GM23338 (cell line): ENCODE measurements at places on chromosomes 2 and 18.

DNA sequence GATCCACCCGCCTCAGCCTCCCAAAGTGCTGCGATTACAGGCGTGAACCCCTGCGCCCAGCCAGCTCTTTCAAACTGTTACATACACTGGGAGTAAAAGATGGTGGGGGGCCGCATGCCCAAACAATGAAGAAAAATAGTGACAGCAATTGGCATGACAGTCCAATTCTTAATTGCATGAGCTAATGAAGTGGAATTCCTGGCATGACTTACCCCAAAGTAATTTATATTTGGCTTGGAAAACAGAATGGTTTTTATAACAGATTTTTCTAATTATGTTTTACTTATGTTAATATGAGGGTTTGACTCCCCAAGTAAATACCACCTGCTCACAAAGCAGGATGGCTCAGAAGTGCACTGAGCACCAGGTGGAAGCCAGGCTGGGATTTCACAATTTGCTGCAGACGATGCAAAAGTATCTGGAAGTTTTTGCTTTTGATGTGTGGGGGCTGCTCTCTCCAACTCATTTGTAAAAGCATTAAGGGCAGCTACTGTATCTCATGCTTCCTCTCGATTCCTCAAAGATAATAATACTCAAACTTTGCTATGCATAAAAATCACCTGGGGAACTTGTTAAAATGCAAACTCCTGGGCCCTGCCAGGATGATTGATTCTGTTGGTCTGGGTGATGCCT is 24.0 kb upstream of the ATG16L1 start:
- no peak for DNase-seq

DNA sequence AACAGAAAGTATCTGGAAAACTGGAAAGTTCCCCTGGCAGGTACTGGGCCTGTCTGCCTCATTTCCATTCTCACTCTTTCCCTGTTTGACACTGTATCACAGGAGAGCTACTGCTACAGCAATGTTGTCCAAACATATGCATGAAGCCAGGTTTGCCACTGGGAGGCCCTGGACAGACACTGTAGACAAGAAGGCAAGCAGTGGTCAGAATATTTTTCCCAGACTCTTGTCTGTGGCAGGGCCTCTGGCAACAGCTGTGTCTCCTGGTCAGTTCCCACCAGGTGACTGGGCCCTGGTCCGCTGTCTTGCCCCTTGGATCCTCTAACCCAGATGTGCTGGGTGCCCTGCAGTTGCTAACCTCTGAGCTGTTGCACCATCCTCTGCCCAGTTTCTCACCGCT is 178.9 kb upstream of the FANCL start:
- no peak for DNase-seq

- DNase-seq = no peak
Measured at GRCh38 chr18:31562726-31563125, 29.0 kb upstream of the TTR start.

DNA sequence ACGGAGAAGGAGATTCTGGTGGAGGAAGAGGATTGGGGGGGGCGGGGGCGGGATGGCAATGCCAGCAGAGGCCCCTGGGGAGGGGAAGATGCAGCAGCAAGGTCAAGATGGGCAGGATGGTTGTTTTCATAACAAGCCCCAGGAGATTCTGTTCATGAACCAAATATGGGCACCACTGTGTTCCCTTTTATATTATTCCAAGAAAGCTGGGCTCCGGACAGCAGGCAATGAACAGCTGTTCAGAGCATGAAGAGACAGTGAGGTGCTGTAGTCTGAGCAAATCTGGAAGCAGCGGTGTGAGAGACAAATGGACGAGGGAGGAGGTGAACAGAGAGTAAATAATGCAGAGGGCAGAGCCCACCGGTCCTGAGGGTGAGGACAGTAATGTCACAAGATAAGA is 20.0 kb downstream of the UXS1 start:
- DNase-seq = no peak

- DNase-seq = peak; percentile 81
Measured at GRCh38 chr18:47772374-47773248, 157.8 kb downstream of the SMAD2 start.

DNA sequence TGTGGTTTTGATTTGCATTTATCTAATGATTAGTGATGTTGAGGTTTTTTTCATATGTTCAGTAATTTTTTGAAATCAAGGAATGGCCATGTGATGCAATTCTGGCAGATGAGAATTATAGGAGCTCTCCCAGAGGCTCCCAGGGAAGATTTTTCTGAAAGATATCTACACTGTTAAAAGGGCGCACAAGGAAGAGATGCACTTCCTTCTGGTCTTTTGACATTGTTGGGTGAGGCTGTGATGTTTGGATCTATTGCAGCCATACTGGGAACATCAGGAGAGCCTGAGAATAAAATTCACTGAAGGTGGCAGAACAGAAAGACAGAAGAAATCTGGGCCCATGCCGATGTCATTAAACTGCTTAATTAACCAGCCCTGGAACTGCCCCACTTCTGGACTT is 108.5 kb downstream of the DDX1 start:
- no peak for DNase-seq

DNA sequence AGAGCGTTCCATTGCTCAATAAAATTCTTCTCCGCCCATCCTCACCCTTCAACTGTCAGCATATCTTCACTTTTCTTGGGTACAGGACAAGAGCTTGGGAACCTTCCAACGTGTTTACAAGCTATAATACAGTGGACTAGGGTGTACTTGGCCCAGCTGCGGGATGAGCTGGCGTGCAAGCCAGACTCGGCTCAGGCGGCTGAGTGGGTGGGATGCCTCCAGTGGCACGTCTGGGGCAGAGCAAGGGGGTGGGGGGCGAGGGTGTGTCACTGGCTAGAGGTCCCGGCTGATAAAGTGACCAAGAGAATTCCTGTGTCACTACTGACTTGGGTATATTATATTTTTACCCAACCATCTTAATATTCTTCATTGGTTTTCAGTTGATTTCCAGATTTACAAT is 179.7 kb downstream of the EVA1A start:
- DNase-seq = peak; percentile 6

DNA sequence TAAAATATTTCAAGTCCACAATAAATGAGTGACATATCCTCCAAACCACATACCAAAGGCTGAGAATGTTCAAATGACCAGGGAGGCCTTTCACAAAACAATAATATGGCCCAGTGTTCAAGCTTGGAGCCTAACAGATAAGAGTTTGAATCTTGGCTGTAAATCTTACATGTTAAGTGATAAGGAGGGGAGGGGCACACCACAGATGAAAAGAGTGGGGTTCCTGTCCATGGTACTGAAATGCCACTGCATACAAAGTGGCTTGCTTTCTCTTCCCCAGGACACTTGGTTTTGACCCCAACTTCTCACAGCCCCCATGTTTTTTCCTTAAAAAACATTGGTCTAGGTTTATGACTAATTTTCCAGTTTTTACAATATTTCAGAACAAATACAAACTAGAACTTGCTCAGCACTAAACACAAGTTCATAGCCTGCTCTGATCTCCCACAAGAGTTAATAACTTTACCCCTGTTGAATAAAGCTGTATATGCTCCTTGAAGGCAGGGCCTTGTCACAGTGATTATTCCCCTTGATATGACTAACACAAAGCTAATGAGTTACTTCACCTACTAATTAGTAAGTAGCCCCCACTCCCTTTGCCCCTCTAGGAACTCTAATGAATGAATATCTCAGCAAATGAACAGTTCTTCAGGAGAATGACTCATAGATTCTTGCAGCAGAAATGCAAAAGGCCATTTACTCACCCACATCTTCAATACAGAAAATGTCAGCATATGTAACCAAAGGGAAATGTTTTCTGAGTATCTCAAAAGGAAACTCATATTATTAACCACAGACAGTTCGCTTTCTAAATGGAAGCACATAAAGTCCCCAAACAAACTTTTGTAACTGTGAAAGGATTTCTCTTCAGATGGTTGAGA is 142.2 kb downstream of the SATB2 start:
- peak; percentile 72 for DNase-seq

- no peak for DNase-seq
Measured at GRCh38 chr2:70756128-70756527, 11.9 kb downstream of the ADD2 start.

DNA sequence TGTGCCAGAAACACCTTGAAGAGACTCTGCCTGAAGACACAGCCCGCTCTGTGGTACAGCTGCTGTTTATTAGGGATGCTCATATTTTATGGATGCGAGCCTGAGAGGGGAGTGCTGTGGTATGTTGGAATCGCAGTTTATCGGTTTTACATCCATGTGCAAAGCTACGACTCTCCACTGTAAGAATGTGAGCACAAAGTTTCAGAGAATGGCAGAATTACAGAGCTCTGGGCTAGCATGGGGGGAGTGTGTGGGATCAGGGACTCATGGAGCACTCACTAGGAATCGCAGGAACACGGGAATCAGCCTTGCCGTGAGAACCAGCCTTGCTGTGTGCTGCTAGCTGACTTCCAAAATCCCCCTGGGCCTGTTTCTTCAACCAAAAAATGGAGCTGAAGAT is 199.9 kb downstream of the RNF144A start:
- DNase-seq = no peak

DNA sequence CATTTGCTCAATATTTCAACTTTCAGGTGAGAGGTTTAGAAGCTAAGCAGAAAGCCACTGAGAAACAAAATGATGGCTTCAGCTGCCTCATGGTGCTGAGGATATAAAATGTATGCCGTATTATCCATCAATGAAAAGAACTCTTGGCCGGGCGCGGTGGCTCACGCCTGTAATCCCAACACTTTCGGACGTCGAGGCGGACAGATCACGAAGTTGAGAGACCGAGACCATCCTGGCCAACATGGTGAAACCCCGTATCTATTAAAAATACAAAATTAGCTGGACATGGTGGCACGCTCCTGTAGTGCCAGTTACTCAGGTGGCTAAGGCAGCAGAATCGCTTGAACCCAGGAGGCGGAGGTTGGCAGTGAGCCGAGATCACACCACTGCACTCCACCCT is 6.0 kb upstream of the SYT4 start:
- DNase-seq = no peak

DNA sequence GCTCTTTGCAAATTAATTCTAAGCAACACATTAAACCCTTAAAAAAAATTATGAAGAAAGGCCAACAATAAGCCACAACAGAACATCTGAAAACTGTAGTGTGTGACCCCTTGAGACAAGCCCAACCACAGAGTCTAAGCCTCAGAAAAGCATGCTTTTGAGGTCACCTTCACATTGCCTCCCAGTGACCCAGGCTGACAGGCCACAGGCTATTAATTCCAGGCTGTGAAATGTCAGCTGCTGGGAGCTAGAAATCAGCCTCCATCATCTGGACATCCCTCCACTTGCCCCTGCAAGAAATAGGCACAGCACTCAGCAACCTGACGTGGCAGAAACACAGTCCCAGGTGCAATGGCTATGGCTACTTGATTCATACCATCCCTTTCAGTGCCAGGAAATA is 179.4 kb upstream of the ZFP36L2 start:
- DNase-seq = no peak

GRCh38 chr2:183680573-183680972 is 556.3 kb downstream of the NUP35 start:
- no peak for DNase-seq

DNA sequence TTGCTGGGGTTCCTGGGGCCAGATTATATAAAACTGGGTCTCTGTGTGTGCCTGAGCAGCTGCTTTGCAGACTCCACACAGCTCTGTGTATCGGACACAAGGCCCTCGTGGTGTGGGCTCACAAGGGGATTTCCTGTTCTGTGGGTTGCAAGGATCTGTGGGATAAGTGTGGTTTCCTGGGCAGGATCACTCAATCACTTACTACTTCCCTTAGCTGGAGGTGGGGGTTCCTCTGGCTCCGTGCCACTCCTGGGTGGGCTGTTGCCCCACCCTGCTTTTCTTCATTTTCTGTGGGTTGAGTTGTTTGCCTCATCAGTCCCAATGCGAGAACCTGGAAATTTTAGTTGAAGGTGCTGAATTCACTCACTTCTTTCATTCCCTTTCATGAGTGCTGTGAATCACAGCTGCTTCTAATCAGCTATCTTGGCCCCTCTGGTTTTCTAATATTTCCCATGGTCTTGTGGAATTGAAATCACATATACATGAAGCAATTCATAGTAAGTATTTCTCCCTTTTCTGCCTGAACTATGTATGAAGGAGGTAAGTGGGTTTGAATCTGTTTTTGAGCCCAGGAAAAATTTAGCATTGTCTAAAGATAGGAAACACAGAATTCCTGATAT is 196.3 kb downstream of the DCDC2C start:
- no peak for DNase-seq

- peak; percentile 61 for DNase-seq
Measured at GRCh38 chr2:35454966-35455638, 900.5 kb upstream of the CRIM1 start.

DNA sequence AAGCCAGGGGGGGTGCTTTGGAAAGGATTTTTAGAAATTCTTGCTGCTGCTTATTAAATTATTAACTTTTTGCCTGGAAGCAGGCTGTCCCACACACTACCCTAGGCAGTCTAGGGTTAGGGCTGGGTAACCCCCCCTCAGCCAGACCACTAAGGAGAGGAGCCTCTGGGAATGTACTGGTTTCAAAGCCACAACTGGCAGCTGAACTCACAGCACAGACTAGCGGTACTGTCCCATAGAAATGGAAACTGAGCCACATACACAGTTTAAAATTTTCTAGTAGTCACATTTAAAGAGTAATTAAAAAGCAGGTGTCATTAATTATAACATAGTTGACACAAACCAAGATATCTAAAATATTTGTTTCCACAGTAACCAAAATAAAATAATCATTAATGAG is 50.1 kb downstream of the SPRED2 start:
- DNase-seq = no peak

DNA sequence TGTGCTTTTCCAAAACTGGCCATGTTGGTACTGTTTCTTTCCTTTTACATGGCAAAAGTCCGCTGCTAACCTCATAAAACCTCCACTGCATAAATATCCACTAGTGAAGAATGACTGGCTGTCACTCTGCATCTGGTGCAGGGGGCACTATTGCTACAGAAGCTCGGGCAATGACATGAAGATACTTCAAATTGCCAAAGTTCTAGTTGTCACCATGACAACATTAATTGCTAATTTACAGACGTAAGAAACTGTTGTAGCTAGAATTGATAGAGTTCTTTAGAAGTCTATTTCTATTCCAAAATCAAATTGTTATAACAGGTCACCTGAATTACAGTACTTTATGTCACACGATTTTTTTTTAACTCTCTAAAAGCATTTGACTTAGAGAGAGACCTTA is 845 bp downstream of the CFAP210 start:
- peak; percentile 4 for DNase-seq

- DNase-seq = no peak
Measured at GRCh38 chr2:157732596-157732995, 103.9 kb upstream of the ACVR1C start.

GRCh38 chr2:224127871-224128501 is 88.9 kb upstream of the SERPINE2 start:
- no peak for DNase-seq

GRCh38 chr2:33019796-33020195 is 73.0 kb downstream of the LTBP1 start:
- no peak for DNase-seq

DNA sequence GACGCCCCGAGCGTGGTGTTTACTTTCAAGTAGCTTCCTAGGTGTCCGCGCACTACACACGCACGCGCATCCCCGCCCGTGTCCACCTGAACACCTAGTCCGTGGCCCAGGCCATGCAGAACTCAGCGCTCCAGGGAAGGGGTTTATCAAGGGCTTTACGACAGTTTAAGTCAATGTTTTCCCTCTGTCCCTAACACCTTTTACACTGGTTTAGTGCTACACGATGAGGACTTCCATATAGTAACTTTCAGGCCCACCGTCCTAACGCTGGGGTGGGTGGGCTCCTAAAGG is 1.4 kb upstream of the BCL2 start:
- no peak for DNase-seq

GRCh38 chr2:121735518-121736074 is 1.1 kb downstream of the NIFK start:
- DNase-seq = no peak
